Pancreas (tissue), 10 donors: ENCODE measurements at places on chromosomes 6 and 20. TPM values are rescaled to one million over a fixed set of nuclear protein-coding genes. Genes with fewer than 3 reads are reported as not detected.

DNA sequence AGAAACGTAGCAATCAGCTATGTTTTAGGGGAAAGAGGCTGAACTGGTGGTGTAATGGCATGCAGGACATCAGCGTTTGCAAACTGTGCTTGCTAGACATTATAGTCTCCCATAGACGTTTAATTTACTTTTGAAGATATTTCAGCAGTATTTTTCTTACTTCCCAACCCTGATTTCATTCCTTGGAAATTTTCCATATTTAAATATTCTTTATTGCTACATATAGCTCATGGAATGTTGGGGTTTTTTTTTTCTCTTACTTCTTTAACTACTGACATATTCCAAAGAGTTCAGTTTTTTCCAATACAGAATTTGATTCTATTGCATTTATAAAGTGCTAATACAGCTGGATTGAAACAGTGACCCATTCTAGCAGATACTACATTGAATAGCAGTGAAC lies 694.4 kb upstream of the CITED2 start:
- H3K27me3 ChIP-seq = no peaks in the 10 kb centered on the region
- DNase-seq = no peak

DNA sequence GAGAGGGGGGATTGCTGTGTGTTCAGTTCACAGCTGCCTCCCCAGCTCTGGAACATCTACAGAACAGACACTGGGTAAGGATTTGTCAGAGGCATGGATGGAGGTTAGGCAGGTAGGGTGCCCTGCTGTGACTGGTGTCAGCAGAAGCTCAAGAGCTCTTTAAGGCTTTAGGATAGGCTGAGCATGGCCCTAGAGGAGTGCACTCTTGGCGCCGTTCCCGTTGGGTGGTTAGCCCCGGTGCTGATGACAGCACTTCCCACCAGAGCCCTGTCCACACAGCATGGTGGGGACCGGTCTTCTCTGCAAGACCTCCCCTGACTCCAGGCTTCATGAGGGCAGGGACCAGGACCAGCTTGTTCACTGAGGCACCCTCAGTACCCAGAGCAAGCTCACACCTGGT lies 262.0 kb downstream of the BMP7 start:
- no peak overlapping the region for H3K27ac ChIP-seq
- peaks cover 3% of the 10 kb centered on the region for H3K27me3 ChIP-seq
- H3K4me3 ChIP-seq = no peak overlapping the region
- no peak for DNase-seq

DNA sequence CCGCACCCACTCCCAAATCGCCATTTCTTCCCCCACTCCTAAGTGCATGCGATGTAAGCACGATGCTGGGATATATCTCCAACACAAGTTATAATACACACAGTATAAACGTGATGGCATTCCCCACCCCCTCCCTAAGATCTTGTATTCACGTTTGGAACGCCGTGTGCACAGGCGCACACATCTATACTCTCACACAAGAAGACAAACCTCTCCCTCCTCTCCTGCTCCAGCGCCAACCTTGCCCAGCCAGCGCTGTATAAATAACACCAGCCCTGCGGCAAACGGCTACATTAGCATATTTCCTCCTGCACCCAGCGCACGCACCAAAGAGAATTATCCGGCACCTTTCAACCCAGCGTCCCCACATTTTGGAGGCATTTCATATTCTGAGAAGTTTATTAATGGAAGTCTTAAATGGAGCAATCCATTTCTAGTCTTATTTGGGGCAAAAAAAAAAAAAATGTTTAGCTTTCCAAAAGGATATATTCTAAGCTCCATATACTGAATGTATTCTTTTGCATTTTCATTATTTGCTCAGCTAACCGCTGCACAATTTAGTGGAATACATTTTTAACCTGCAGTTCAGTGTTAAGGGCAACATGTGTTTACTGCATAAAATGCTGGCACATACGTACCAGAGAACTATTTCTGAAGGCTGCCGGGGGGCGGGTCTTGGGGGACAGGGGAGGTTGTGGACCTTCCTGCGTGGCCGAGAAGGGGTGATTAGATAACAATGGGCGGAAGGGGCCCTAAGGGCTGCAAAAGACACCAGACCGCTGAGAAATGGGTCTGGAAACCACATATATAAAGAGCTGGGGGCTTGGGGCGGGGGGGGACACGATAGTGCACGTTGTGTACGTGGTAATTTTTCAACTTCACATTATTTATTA lies 1.1 kb upstream of the SLC22A23 start:
- no peaks in the 10 kb centered on the region for H3K27me3 ChIP-seq
- peak; percentile 56 for DNase-seq
- no peaks in the 10 kb centered on the region for H3K36me3 ChIP-seq

The LY6G6D gene
- not detected for polyA plus RNA-seq

The HLA-G gene
- polyA plus RNA-seq = 0.15 TPM

The TGM3 gene
- polyA plus RNA-seq = 0.34 TPM

- no peak overlapping the region for H3K27ac ChIP-seq
- H3K4me1 ChIP-seq = no peaks in the 10 kb centered on the region
These were observed 33.2 kb downstream of the HLA-DRA start for GRCh38 chr6:32472781-32473375.

GRCh38 chr20:56353356-56353755 lies 5.4 kb upstream of the FAM210B start:
- H3K27me3 ChIP-seq = no peaks in the 10 kb centered on the region
- peaks cover 7% of the 10 kb centered on the region for H3K4me1 ChIP-seq
- no peak for DNase-seq
- H3K4me3 ChIP-seq = no peak overlapping the region
- no peak overlapping the region for H3K27ac ChIP-seq

The VAPB gene
- 18.8 TPM for polyA plus RNA-seq

The SIRPD gene
- polyA plus RNA-seq = not detected

- no peaks in the 10 kb centered on the region for H3K4me1 ChIP-seq
- no peak for DNase-seq
- H3K27ac ChIP-seq = no peak overlapping the region
- no peaks in the 10 kb centered on the region for H3K36me3 ChIP-seq
- no peaks in the 10 kb centered on the region for H3K27me3 ChIP-seq
- H3K4me3 ChIP-seq = no peak overlapping the region
These were observed 11.8 kb upstream of the THBD start for GRCh38 chr20:23061262-23061661.

DNA sequence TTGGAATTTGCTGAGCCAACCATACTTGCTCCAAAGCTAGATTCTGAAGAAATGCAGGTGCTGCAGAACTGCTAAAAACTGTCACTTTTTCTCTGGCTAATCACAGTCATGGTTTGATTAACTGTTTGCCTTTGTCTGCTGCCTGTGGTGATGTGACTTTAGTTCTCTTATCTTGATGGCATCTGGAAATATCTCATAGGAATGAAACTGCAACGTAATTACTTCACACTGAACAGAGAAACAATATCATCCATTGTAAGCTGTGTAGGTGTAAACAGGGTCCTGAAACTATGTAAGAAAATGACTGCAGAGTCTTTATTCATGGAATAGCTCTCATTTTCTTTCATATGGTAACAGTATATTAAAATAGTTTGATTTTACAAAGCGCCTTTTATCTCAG lies 721.9 kb upstream of the HS3ST5 start:
- H3K27ac ChIP-seq = no peak overlapping the region
- no peaks in the 10 kb centered on the region for H3K36me3 ChIP-seq
- no peak overlapping the region for H3K4me3 ChIP-seq
- no peak for DNase-seq
- no peaks in the 10 kb centered on the region for H3K4me1 ChIP-seq
- H3K27me3 ChIP-seq = no peaks in the 10 kb centered on the region

DNA sequence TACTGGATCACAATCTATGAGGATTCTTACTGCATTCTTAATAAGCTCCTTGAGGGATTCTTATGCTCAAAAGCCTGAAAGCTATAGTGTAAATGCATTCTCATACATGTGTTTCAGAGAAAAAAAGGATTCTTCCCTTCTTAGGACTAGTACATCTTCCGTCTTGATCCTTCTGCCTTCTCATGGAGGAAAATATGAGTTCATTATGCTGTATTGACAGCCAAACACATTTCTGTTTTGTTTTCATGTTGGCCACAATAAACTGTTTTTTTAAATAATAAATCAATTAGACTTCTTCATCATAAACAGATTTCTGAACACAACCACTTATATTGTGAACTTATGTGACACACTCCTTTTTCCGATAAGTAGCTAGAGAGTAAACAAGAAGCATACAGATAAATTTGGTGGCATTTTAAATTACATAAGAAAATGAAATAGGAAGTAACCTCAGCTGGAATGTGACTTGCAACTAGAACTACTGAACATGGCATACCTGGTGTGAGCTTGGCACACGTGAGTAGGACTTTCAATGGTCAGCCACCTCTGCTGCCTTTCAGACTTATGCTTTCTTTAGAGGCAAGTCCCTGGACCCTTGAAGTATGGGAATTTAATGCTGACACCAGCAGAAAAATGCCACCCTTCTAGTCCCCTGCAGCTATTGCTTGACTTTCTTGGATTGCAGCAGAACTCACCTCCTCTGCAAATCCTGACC lies 350.4 kb downstream of the BCKDHB start:
- no peaks in the 10 kb centered on the region for H3K4me1 ChIP-seq
- no peak for DNase-seq
- no peak overlapping the region for H3K27ac ChIP-seq
- H3K4me3 ChIP-seq = no peak overlapping the region
- no peaks in the 10 kb centered on the region for H3K36me3 ChIP-seq
